ENCODE measurements at places on chromosomes 2 and 18. TPM values are rescaled to one million over a fixed set of nuclear protein-coding genes. Genes with fewer than 3 reads are reported as not detected.

The CRIM1 gene
- total RNA-seq = 216 TPM

The MMADHC gene
- 169 TPM for total RNA-seq

The DSC2 gene
- total RNA-seq = not detected

The CCDC85A gene
- 1.6 TPM for total RNA-seq

The KCNS3 gene
- total RNA-seq = 0.18 TPM

The XDH gene
- 0.29 TPM for total RNA-seq

All from myometrial cell (primary cell).